Omental fat pad (tissue), 4 donors: ENCODE measurements at places on chromosomes 12 and 14. TPM values are rescaled to one million over a fixed set of nuclear protein-coding genes. Genes with fewer than 3 reads are reported as not detected.

The MANSC1 gene
- 20.1 TPM for total RNA-seq

DNA sequence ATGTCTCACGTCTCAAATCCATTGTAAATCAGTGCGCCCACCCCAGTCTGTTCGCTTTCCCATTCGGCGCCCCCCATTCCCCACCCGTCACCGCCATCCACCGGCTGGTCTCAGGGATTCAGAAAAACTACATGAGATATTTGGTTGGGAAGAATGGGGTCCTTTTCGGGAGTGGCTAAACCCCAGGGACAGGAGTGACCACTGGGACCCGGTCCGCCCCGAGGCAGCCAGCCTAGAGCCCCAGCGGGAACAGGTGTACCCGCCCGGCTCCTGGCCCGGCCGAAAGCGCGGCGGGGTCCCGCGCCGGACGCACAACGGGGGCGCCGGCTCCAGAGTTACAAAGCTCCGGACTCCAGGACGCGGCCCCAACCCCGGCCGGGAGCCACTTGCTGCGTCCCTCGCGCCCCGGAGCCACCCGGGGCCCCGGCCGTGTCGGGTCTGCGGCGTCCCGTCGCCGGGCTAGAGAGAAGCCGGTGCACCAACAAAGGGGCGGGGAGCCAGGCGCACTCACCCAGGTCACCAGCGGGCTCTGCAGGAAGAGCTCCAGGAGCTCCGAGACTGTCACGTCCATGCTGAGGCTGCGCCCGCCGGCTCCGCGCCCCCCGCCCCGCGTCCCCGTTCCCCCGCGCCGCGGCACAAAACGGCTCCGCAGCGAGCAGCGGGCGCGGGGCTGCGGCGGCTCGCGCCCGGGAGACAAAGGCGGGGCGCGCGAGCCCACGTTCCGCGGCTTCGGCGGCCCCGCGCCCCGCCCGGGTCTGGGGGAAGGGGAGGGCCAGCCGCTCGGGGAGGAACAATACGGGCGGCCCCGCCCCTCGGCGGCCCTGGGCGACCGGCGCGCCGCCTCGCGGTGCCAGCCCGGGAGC lies at the start of gene CCDC88C:
Gene CCDC88C (minus strand): TSS at position 701 of the 863 bp plus-strand sequence. CDS start 130 bp downstream, at position 571.
- no peak for DNase-seq

DNA sequence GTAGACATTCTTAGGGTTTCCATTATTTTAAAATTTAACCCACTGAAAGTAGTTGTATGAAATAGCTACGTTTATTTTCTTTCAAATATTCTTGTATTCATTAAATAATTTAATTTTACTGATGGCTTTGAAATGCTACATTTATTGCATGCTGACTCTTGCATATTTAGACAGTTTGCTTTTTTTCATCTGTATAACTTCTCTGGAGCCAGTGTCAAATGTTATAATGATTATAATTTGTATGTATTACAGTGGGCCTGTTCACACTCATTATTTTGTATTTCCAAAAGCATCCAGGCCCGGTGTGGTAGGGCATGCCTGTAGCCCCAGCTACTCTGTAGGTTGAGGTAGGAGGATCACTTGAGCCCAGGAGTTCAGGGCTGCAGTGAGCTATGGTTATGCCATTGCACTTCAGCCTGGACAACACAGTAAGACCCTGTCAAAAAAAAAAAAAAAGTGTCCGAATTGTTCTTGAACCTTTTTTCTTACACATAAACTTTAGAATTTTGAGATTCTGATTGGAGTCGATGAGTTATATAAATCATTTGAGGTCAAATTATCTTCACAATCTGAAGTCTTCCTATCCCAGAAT lies 905 bp downstream of the ZNF84 start:
- DNase-seq, result no peak

The SYCP3 gene
- total RNA-seq, result not detected

The OR9K2 gene
- total RNA-seq, result not detected

- no peak for DNase-seq
Observed at GRCh38 chr14:67982711-67983608, 163.4 kb downstream of the RAD51B start.

The MIP gene
- not detected for total RNA-seq

- no peak for DNase-seq
Observed at GRCh38 chr12:102816816-102817434, 100.1 kb downstream of the PAH start.

DNA sequence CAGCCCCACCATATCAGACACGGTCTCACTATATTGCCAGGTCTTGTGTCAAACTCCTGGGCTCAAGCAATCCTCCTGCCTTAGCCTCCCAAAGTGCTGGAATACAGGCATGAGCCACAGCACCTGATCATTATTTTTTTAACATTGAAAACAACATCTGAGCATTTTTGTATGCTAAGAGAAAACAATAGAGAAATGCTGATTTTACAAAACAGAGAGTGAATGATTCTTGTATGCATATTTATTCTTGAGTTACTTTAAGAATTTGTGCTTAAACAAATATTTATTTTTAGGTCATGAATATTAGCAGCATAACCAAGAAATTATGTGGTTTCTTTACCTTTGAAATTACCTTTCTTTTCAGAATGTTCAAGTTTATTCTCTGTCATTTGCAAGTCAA lies 81.8 kb upstream of the KITLG start:
- DNase-seq, result no peak

GRCh38 chr12:132642846-132643835 lies 24.6 kb downstream of the P2RX2 start:
- DNase-seq, result no peak

The WNT1 gene
- not detected for total RNA-seq

GRCh38 chr14:53035336-53036210 lies 84.7 kb upstream of the FERMT2 start:
- DNase-seq, result no peak

GRCh38 chr14:21913759-21914158 lies 240.1 kb upstream of the OR4E1 start:
- DNase-seq, result no peak

GRCh38 chr12:20429852-20430251 lies 61.5 kb downstream of the PDE3A start:
- no peak for DNase-seq

DNA sequence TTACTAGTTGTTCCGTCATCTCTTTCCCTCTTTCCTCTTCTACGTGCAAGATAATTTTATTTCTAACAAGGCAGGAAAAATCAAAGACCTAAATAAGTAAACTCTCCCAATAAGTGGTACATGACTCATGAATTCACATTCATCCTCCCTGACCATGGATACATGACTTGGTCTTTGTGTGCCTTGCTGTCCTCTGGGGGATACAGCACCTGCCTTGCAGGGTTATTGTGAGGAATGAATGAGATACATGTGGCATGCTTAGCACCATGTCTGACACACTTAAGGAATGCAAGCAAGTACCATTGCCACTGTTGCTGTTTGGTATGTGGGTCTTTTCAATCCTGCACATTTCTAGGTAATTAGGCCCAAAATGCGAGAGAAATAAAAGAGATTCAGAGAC lies 208.4 kb downstream of the DPF3 start:
- DNase-seq, result no peak

The RTN1 gene
- total RNA-seq, result 12.6 TPM

The TMEM179 gene
- total RNA-seq, result not detected

- DNase-seq, result no peak
Observed at GRCh38 chr12:93521225-93522080, 51.0 kb upstream of the SOCS2 start.

GRCh38 chr14:37047996-37048395 lies 124.4 kb downstream of the SLC25A21 start:
- no peak for DNase-seq

DNA sequence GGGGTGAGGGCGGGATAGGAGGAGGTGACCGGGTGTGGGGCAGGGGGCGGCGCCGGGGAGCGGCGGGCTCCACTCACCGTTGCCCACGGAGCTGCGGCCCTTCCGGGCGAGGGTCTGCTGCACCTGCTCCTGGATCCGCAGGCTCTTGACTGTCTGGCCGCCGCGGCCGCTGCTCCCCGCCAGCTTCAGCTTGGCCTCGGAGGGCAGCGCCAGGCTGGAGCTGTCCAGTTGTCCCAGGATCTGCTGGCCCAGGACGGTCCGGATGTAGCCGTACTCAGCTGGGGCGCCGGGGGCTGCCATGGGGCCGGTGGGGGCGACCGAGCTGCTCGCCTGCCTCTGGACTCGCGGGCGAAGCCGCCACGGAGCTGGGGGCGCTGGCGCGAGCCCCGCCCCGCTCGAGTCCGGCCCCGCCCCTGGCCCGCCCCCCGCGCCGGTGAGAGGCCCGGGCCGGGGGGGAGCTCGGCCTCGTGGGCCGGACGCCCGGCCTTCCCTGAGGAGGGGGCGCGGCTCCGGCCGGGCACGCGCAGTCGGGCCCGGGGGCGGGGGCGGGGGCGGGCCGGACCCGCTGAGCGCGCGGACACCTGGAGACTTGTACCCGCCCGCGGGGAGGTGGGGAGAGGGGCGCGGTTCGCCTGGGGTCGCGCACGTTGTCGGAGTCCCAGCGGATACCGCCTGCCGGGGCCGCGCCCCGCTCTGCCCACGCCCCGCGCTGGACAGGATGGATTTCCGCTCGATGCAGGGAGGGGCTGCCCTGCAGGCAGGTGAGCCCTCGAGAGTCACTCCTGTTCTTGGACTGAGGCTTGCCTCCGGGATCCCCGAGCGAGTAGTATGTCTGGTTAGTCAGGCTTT lies at the start of gene PKP2:
Gene PKP2 (minus strand): TSS at position 346 of the 849 bp plus-strand sequence. CDS start 46 bp downstream, at position 300.
- DNase-seq, result no peak

GRCh38 chr12:108759924-108760323 lies 28.6 kb upstream of the CORO1C start:
- no peak for DNase-seq

GRCh38 chr12:105933671-105934665 lies 204.8 kb downstream of the NUAK1 start:
- no peak for DNase-seq

DNA sequence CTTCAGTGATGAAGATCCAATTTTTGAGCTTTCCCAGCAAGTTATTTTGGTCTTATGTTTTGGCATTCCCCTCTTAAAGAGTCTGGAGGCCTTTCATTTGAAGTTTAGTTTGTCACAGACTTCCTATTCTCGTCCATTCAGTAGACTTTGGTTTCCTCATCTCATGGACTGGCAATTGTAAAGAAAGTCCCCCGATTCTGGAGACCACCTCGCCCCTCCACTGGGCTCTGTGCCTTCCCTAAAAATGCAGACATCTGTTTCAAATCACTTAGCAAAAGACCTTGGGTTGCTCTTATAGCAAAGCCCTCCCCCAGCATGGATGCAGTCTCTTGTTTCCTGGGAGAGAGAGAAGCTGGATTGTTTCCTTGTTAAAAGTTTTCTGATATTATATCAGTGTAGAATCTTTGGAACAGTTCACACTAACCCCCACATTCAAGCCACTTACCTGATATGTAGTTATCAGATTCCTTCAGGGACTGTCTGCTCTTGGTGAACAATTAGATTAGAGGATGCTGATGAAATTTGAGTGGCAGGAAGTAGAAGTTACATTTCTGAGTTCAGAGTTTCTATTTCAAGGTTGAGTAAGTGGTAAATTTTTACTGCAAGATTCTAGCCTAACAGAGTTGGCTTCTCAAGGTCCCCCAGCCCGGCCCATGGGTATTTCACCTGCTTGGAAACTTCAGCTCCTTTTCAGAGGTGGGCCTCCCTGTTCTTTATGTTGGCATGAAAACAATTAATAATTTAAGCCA lies 56.3 kb downstream of the PLXNC1 start:
- DNase-seq, result no peak

DNA sequence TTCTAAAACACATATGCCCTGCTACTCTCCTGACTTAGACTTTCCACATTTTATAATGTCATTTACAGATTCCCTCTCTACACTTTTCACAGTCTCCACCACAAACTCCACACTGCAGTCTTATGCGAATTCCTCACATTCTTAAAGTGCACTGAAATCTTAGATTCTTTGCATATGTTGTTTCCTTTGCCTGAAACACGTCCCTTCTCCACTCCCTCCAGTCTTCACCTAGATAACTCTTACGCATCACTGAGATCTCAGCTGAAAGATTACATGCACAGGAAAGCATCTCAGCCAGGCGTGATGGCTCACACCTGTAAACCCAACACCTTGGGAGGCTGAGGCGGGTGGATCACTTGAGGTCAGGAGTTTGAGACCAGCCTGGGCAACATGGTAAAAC lies 3.8 kb upstream of the ARHGAP9 start:
- DNase-seq, result no peak

The SPX gene
- 0.95 TPM for total RNA-seq

DNA sequence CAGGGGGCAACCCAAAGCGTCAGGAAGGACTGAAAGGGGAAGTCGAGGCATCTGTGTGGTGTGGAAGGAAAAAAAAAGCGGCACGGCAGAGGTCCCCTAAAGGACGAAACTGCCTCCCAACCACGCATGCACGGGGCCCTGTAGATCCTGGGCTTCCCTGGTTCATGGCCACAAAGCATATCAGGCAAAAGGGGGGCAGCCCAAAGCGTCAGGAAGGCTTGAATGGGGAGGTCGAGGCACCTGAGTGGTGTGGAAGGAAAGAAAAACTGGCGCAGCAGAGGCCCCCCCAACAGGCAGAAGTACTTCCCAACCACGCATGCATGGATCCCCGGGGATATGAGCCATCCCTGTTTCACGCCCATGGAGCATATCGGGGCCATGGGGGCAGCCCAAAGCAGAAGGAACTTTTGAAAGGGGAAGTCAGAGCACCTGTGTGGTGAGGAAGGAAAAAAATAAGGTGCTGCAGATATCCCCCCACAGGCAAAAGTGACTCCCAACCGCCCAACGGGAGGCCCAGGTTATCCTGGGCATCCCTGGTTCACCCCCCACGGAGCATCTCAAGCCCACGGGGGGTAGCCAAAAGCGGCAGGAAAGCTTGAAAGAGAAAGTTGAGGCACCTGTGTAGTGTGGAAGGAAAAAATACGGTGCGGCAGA lies 581.2 kb downstream of the ALG10 start:
- no peak for DNase-seq

The SLC6A13 gene
- total RNA-seq, result not detected

GRCh38 chr14:38561657-38562056 lies 305.8 kb upstream of the CLEC14A start:
- no peak for DNase-seq

DNA sequence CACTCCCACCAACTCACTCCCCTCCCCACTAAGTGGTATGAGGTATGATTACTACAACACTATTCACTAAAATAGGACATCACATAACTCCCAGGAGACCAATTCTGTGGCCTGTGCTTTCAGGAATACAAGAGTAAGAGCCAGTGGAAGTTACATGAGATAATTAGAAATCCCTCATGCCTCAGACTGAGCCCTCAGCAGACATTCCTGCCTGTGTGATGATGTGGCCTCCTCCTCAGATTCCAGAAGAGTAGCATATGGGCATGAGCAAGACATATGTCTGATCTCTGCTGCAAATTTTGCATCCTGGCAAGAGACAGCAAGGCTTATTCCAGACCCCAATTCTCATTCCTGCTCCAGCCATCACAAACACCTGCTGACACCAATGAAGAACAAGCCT lies 46.0 kb upstream of the BMP4 start:
- no peak for DNase-seq
